Aortic smooth muscle cell (primary cell): ENCODE measurements at places on chromosomes 5 and 9. TPM values are rescaled to one million over a fixed set of nuclear protein-coding genes. Genes with fewer than 3 reads are reported as not detected.

The ZNF454 gene
- 1.1 and 1.6 TPM in 2 replicates for total RNA-seq

The TAL2 gene
- total RNA-seq: 0.26 TPM in 1 of 2 replicates, not detected in the other

The COMMD10 gene
- 26.3 and 33.3 TPM in 2 replicates for total RNA-seq

The KCNMB1 gene
- total RNA-seq: 0.99 and 1.3 TPM in 2 replicates

The GKAP1 gene
- 0.26 and 0.44 TPM in 2 replicates for total RNA-seq
